ENCODE measurements at places on chromosomes 3 and 15.

DNA sequence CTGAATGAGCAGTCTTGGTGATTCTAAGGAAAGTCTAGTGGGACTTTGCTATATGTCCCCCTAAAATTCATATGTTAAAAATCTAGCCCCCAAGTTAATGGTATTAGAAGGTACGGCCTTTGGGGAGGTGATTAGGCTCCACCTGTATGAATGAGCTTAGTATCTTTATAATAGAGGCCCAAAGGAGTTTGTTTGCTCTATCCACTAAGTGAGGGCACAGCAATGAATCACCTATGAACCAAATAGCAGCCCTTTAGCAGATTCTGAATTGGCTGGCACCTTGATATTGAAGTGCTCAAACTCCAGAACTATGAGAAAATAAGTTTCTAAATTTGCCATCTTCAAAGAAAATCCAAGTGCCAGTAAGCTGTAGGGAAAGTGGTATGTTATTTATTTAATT lies 187.9 kb downstream of the SUCNR1 start:
- no peak for DNase-seq

DNA sequence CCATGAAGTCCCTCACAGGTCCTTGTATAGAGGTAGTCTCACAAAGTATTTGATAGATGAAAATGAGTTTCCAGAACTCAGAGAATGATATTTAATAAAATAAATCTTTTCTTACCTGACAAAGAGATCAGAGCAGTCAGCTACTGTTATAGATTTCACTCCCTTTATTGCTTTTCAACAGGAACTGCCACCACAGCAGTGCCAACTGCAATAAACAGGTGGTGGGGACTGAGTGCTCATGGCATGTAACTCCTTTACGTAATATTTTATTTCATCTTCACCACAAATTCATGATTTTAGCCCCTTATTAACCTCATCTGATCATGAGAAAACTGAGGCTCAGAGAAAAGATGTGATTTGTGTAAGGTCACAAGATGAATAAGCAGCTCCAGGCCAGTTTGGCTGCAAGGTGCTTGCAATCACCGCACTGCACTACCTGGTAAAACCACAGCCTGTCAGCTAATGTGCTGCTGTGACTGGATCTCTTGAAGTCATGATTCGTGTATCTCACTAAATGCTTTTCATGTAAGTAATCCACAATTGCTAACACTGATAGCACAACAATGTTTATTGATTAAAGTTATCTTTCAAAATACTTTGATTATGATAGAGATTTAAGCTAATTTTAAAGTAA lies 78.8 kb downstream of the WNT5A start:
- DNase-seq, result no peak

DNA sequence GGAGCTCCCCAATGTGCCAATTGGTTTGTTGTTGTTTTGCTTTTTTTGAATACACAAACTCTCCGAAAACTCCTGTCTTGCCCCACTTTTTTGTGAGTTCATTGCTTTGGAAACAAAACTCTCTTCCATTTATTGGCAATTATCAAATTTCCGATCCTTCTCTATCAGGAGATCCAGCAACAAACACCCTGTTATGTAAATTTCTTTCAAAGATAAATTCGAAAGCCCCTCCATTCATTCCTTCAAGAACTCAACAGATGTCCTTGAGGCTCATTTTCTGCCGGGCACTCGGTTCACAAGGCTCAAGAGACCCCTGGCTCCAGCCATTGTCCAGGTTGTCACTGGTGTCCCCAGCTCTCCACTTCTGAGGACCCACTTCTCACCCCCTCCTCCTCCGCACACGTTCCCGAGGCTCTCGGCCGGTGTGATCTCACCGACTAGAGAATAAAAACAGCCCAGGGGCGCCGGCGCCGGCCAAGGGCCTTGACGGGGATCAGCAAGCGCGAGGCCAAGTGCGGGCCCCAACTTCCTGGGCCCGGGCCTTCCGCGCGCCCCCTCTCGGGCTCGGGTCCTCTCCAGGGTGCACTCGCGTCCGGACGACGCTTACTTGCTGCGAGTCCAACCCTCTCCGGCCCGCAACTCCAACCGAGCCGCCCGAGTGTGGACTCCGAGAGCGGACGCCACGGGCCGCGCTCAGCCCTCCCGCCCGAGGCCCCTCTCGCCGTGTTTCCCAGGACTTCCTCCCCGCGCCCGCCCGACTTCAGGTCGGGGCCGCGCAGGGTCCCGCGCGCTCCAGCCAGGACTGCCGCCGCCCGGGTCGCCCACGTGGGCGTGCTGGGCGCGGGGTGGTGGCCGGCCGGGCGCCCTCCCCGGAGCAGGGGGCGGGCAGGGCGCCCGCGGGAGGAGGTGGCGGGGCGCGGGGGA lies 533 bp upstream of the SMAD3 start:
- DNase-seq, result no peak

DNA sequence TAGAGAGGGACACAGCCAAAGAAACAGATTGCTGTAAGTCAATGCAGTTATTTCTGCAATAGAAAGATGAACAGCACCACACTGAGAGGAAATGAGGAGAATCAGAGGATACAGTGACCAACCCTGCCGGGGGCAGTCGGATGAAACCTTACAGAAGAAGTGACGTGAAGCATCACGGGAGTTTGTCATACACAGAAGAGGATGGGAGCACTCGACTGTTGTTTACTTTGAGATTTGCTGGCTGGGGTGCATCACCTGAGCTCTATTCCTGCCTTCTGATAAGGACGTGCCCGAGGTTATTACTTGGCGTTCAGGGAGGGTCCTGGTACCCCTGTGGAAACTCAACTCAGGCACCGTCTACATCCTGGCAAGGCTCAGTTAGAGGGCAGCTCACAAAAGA lies 45.4 kb downstream of the MAGEF1 start:
- DNase-seq, result no peak

GRCh38 chr3:177565981-177566380 lies 368.7 kb upstream of the TBL1XR1 start:
- no peak for DNase-seq

GRCh38 chr3:11928381-11928780 lies 75.8 kb upstream of the SYN2 start:
- DNase-seq, result no peak

DNA sequence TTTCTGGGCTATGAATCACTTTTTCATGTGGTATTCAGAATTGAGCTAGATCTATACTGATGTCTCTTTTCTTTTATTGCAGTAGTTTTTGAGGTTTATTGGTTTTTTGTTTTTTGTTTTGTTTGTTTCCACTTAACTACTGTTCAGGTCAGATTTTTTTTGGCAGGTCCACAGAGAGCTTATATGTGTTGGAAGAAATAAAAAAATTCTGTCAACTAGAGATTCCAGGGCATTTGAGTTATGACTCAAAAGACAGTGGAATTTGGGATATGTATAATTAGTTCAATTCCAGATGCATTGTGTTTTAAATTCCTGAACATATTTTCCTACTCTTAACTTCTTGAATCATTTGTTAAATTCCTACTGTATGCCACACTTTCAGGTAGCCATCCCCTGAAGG lies 727.2 kb downstream of the SI start:
- no peak for DNase-seq

- no peak for DNase-seq
Observed at GRCh38 chr3:195078891-195079440, 192.0 kb downstream of the XXYLT1 start.

- DNase-seq, result no peak
Observed at GRCh38 chr3:147428326-147428725, 19.2 kb downstream of the ZIC1 start.

GRCh38 chr3:61136191-61136590 lies 115.1 kb downstream of the FHIT start:
- no peak for DNase-seq

- DNase-seq, result no peak
Observed at GRCh38 chr3:52528586-52529375, 4.9 kb downstream of the NT5DC2 start.

DNA sequence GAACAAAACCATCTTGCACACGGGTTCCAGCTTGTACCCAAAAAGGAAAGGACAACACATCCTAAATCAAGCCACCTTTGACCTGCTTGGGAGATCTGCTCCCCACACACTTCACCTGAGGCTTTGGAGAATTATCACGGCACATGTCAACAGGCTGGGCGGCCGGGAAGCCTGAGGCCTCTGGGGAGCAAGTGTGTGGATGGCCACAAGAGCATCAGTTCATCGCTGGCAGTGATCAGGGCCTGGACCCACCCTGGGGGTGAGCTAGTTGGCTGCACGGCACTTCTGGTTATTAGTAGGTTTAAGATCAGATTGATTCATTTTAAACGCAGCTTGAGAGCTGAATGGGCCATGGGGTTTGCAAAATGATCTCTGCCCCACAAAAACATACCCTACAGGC lies 108.5 kb downstream of the CHSY1 start:
- DNase-seq, result no peak

DNA sequence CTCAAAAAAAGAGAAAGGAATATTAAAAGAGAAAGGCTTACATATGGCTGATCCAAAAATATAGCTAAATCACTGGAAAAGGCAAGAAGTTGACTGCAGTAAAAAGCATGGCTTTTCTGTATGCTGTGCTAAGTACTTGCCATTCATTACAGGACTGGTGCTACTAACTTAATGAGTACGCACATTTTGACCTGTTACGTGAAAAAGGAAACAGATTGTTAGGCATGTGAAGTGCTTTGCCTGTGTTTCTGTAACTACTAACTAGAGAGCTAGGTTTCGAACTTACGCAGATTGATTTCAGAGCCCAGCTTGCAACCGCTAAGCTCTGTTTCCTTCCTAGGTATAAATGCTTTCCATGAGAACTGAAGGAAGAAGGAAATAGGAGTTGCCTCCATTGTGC lies 2.8 kb downstream of the TRNT1 start:
- DNase-seq, result no peak

- no peak for DNase-seq
Observed at GRCh38 chr3:188853856-188854771, 317.7 kb upstream of the TPRG1 start.

- no peak for DNase-seq
Observed at GRCh38 chr3:128320551-128321340, 145.9 kb downstream of the DNAJB8 start.

- no peak for DNase-seq
Observed at GRCh38 chr3:39122813-39123212, 15.3 kb downstream of the TTC21A start.

DNA sequence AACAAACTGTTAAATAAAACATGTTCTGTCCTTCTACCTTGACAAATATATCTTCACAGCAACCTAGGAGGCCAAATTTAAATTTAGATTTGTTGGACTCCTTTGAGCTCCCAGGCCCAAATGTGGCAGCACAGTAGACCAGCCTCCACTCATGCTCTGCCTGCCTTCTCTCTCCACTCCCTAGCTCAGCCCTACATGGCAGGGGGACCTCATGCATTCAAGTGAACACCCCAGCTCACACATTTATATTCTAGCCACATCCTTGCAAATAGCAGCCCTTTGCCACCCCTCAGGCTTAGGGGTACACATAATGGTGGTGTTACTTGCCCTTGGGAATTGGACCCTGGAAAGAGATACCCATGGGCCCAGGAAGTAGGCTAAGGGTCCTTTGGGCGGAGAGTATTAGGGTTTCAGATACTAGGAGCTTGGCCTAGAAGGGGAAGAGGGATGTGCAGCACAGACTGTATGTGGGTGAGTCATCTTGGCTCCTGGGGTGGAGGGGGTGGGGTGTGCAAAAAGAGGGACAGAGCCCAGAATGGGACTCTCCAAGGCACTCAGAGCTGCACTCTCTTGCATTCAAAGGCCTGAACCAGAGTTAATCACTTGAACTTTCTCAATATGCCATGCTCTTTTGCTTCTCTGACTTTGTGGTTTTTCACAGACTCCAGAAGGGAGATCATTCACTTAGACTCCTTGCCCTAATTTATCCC lies 268.4 kb upstream of the ROPN1 start:
- DNase-seq, result peak; percentile 81

GRCh38 chr3:141426404-141427034 lies 58.2 kb downstream of the ZBTB38 start:
- DNase-seq, result peak; percentile 64

GRCh38 chr3:11913316-11913715 lies 66.6 kb upstream of the TAMM41 start:
- DNase-seq, result no peak

DNA sequence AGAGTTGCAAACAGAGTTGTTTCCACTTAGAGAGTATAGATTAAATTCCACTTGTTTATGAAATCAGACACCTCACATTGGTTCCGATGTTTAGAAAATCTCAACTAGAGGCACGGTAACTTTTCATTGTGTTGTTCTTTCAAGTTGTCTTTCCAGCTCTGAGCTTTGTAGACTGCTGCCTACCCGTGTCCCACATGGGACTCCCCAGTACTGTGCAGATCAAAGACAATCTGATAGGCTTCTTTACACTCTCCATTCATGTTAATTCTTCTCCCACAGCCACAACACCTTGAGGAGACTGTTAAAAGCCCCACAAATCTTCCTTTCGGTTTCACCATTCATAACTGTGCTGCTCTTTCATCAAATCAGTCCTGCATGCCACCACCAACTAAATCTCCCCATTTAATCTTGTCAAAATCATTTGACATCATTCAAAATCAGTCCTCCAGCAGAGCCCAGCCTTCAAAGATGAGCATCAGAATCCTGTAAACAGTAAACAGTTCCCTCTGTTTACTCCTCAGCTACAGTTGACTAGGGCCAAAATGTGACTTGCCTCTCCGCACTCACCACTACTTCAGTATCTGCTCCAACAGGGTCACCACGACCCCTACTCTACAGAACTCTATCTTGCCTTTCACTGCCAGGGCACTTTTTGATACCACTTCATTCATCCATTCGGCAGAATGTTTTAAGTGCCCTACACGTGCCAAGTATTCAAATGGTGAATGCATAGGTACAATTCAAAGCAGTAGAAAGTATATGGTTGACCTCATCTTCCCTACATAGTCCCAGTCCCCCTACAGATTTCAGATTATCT lies 8.3 kb downstream of the ANXA2 start:
- peak; percentile 36 for DNase-seq

DNA sequence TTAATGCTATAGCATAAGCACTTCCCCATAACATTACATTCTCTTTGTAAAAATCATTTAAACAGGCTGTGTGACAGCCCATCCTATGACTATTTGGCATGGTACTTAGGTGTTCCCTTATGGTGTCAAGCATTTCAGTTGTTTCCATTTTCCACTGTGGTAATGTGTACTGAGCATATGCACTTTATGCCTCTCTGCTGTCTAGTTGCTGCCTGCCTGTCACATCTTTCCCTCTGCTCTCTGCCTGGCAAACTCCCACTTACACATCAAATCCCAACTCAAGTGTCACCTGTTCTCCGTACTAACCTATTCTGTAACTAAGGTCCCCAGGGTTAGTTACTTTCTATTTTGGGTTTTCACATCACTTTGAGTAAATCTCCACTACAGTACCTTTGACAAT lies 84.4 kb upstream of the STRIT1 start:
- no peak for DNase-seq

DNA sequence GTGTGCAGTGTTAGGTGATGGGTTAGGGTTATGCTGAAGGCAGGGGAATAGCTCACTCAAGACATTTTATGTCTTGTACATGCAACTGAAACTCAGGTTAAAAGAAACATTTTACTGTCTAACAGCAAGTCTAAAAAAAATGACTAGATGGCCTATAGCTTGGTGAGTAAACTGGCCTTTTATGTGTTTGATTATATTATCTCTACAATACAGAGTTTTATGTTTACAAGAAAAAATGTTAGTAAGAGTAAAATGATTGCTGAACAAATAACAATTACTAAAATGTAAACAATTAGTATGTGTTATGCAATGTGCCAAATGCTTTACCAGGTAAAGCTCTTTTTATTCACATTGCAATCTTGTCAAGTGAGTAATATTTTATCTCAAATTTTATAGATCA lies 1039.6 kb downstream of the ROBO2 start:
- DNase-seq, result no peak

- DNase-seq, result no peak
Observed at GRCh38 chr15:58755956-58756355, 6.4 kb upstream of the ADAM10 start.

- no peak for DNase-seq
Observed at GRCh38 chr3:73774645-73775044, 149.9 kb upstream of the PDZRN3 start.

GRCh38 chr15:32767236-32767635 lies 49.4 kb downstream of the GREM1 start:
- peak; percentile 14 for DNase-seq

All from EL (cell line).